ENCODE measurements at places on chromosomes 6 and 20.

- H3K27ac ChIP-seq, result no peak overlapping the region
- no peaks in the 10 kb centered on the region for H3K36me3 ChIP-seq
- no peaks in the 10 kb centered on the region for H3K4me1 ChIP-seq
- no peak overlapping the region for H3K4me3 ChIP-seq
Observed at GRCh38 chr6:160513836-160514235, 150.2 kb downstream of the LPA start.

GRCh38 chr6:16082361-16082760 is 46.5 kb upstream of the MYLIP start:
- DNase-seq, result no peak
- no peaks in the 10 kb centered on the region for H3K27me3 ChIP-seq
- H3K27ac ChIP-seq, result no peak overlapping the region
- no peak overlapping the region for H3K4me3 ChIP-seq
- no peaks in the 10 kb centered on the region for H3K36me3 ChIP-seq

DNA sequence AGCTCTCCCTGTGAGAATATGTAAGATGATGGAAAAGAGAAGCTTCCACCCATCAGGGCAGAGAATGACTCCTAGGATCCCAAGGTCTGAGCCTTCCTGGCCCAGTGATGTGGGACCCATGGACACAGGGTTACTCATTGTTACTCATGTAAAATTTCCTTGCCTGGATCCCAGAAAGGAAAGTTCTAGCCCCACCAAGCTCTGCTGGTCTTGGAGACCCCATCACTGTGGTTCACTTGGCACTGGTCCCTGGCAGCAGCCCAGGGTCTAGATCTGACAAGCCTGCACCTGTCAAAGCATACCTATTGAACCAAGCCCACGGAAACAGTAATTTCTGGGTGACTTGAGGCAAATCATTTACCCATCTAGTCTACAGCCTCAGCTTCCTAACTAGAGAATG is 22.1 kb downstream of the MDGA1 start:
- no peaks in the 10 kb centered on the region for H3K4me1 ChIP-seq
- H3K36me3 ChIP-seq, result no peaks in the 10 kb centered on the region
- H3K27me3 ChIP-seq, result no peaks in the 10 kb centered on the region
- no peak overlapping the region for H3K4me3 ChIP-seq

GRCh38 chr6:80988892-80989291 is 763.6 kb downstream of the TENT5A start:
- DNase-seq, result no peak
- no peaks in the 10 kb centered on the region for H3K36me3 ChIP-seq
- H3K4me3 ChIP-seq, result no peak overlapping the region
- no peaks in the 10 kb centered on the region for H3K4me1 ChIP-seq

DNA sequence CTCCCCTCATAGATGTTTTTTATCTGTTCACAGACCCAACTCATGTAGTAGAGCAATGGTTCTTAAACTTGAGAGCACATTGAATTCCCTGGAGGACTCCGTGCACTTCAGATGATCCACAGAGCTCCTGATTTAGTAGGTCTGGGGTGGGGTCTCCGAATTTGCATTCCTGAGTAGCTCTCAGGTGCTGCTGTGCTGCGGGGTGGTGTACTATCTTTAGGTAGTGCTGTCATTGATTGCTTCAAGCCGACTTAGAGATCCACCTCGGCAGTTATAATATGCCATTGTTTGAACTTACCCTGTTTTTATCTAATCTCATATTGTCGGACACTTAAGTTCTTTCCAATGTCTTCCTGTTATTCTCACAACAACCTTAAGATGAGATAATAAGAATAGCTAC is 45.0 kb downstream of the BMP2 start:
- H3K4me1 ChIP-seq, result no peaks in the 10 kb centered on the region
- no peaks in the 10 kb centered on the region for H3K27me3 ChIP-seq
- H3K36me3 ChIP-seq, result no peaks in the 10 kb centered on the region
- no peak overlapping the region for H3K27ac ChIP-seq

DNA sequence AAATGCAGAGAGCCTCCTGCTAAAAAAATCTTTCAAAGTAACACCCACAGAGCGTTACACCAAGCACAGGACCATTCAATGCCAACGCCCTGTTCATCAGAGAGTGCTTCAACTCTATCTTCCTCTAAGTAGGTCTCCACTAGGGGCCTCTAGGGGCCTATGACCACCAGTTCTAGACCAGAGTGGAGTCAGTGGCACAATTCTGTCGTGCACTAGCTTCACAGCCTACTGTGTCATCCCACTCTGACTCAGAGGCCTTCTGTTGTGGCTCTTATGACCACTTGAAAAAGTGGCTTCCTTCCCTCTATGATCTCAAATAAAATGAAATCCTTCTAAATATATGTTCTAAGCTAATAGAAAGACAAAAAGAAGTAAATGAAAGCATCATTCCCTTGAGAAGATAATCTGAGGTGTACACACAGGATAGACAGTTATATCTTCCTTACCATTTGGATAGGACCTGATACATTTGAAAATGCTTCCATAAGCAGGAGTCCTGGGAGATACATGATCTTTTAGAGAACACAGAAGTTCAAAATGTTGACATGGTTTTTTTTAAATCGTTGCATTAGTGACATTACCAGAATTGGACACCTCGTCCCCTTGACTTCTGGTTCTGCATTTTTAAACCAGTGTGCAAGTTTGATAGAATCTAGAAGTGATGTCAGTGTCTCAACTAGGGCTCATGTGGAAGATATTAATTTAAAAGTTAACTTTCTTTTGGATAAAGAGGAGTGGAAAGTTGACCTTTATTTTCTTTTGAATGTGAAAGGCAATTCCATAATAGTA is 151.9 kb downstream of the SH3BGRL2 start:
- DNase-seq, result no peak
- H3K4me3 ChIP-seq, result no peak overlapping the region
- H3K36me3 ChIP-seq, result no peaks in the 10 kb centered on the region

DNA sequence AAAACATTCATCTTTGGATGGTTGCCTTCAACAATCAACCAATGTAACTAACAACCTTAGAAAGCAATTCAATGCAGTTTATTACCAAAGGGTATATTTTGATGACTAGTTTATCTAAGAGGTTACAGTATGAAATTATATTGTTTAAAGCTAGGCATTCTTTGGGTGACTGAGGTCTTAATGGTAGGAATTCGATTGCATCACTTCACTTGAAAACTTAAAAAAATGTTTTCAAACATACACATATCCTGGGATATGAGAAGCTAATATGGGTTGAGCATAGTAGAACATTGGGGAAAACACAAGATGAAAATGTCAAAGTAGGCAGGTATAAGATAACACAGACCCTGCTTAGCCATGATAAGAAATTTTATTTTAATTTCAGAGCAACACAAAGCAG is 144.6 kb upstream of the BMP5 start:
- H3K4me3 ChIP-seq, result no peak overlapping the region
- H3K27ac ChIP-seq, result no peak overlapping the region
- no peaks in the 10 kb centered on the region for H3K36me3 ChIP-seq
- H3K4me1 ChIP-seq, result no peaks in the 10 kb centered on the region
- no peaks in the 10 kb centered on the region for H3K27me3 ChIP-seq

DNA sequence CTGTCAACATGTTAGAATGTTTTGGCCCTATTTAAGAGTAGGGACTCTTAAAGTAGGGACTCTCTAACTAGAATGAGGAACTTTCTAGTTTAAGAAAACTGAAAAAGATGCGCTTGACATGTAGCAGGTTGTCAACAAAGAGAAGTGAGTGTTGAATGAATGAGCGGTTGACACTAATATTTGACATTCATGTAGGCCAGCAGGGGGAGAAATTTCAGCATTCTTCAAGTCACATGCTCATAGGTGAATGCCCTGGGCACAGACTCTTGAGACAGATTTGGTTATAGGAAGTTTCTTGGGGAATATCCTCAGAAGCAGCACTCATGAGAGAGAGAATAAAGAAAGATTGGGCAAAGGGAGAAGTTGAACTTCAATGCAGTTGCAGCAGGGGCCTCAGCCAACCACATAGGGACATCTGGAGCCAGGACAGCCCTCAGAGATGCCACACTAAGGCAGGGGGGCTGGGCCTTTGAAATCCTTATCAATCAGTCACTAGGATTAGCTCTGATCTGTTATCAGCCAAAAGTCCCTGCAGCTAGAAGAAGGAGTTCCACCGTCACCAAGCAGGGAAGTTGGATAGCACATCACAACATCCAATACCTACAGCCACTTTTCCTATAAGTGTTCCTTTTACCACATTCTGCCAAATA is 145.1 kb upstream of the FKBP1C start:
- no peaks in the 10 kb centered on the region for H3K27me3 ChIP-seq
- no peaks in the 10 kb centered on the region for H3K4me1 ChIP-seq
- H3K4me3 ChIP-seq, result no peak overlapping the region

GRCh38 chr6:28658475-28659249 is 133.0 kb downstream of the GPX5 start:
- H3K27ac ChIP-seq, result no peak overlapping the region
- H3K27me3 ChIP-seq, result no peaks in the 10 kb centered on the region
- no peak overlapping the region for H3K4me3 ChIP-seq

DNA sequence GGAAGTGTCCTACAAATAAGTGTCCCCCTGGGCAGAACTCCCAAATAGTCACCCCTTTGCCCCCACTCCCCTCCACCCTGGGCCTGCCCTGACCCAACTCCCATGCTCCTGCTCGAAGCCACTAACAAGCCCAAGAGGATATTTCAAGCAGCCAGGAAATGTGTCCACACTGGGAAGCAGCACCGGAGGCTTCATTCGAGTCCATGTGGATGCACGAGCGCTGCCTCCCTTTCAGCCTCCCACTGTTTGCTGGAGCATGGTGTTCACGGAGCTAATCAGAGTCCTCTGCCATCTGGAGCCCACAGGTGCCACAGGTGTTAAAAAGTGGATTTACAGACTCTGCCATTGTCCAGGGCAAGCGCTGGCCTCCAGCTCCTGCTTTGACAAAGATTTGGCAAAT is 177.6 kb downstream of the TTLL2 start:
- H3K4me3 ChIP-seq, result no peak overlapping the region
- no peaks in the 10 kb centered on the region for H3K4me1 ChIP-seq
- H3K27ac ChIP-seq, result no peak overlapping the region
- no peak for DNase-seq
- H3K36me3 ChIP-seq, result no peaks in the 10 kb centered on the region

DNA sequence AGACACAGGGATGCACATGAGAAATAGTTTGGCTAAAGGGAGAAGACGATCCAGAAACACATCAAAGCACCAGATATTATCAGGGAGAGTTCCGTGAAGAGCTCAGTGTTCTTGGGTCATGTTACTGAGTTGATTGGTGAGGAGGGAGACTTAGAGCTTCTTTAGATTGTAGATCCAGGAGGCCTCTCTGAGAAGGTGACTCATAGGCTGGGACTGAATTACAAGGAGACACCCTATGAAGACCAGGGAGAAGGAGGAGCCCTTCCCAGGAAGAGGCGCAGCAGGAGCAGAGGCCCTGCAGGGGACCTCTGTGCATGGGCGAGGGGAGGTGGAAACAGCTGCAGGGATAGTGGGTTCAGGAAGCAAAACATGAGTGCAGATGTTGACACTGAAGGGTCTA is 196.5 kb downstream of the SLC24A3 start:
- no peaks in the 10 kb centered on the region for H3K36me3 ChIP-seq
- H3K27me3 ChIP-seq, result no peaks in the 10 kb centered on the region
- no peak for DNase-seq
- no peak overlapping the region for H3K4me3 ChIP-seq
- no peak overlapping the region for H3K27ac ChIP-seq

- no peak overlapping the region for H3K27ac ChIP-seq
- H3K27me3 ChIP-seq, result no peaks in the 10 kb centered on the region
- no peaks in the 10 kb centered on the region for H3K36me3 ChIP-seq
- no peaks in the 10 kb centered on the region for H3K4me1 ChIP-seq
Observed at GRCh38 chr20:52056203-52057062, 135.1 kb downstream of the ZFP64 start.

GRCh38 chr6:78489874-78490273 is 377.5 kb upstream of the IRAK1BP1 start:
- no peaks in the 10 kb centered on the region for H3K36me3 ChIP-seq
- H3K27me3 ChIP-seq, result no peaks in the 10 kb centered on the region
- no peak for DNase-seq

Measured in upper lobe of left lung (tissue), 6 donors.